ENCODE measurements at places on chromosomes 3 and 15.

DNA sequence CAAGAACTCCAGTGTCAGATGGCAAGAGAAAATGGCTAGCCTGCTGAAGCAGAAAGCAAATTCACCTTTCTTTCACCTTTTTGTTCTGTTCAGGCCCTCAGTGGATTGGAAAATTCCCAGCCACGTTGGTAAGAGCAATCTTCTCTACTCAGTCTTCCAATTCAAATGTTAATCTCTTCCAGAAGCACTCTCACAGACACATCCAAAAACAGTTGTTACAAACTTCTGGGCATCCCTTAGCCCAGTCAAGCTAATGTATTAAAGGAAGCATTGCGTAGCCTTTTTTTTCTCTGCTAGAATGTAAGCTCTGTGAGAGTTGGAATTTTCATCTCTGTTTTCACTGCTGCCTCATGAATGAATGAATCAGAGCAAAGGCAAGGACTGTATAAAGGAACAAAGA, 109.2 kb upstream of the ROBO2 start:
- no peak for DNase-seq

DNA sequence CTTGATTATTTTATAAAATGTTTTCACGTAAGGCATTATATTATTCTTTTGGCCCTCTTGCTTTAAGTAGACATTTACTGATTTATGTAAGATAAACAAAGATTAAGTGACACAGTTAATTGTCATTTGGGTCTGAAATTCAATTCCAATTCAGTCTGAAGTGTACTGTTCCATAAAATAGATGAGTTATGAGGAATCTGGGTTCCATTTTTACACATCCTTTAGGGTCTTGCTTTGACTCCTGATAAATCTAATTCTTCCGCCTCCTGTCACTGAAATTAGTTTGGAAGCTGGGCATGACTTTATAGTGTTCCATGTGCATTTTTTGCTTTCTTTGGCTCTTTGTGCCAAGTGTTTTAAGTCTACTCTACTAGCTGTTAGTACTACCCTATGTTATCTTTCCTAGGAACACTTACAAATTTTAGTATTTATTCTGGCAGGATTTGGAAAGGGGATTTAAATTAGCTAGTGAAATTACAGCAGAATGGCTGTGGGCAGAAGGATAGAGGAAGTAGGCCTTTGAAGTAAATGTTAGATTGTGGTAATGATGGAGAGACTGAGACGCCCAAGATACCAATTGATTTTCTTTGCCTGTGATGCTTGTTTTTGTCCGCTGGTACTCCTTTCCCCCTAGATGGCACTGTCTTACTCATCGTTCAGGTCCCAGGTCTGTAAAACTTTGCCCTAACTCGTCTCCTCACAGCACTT, 14.3 kb downstream of the ARL8B start:
- DNase-seq, result no peak

DNA sequence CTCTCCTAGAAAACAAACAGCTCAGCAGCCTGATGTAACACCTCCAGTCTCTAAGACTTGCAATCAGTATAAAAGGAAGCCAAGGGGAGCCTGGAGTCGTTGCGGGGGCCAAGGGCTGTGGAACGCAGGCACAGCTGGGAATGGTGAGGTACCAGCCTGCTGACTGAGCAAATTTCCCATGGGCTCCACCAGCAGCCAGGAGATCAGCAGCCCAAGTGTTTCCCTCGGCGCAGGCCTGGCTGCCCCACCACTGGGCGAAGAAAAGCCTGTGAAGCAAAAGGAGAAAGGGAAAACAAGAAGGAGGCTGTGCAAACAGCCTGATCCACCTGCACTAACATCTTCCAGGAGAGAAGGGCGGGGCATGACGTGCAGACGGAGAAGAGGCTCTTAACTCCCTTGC, 155.3 kb downstream of the SHQ1 start:
- DNase-seq, result no peak

DNA sequence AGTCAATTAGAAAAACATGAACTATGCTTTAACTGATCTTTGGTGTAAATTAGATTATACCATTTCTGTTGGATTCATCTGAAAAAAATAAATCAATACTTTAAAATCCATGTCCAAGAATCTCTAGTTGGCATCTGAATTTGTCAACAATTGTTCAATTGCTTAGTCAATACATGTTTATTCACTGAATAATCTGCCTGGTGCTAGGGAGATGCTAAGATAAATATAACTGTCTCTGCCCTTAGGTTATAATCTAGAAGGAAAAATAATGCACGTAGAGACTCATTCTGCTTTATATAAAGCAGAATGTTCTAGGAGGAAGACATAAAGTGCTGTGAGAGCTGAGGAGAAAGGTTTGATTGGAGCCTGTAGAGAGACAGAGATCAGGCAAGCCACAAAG, 537.2 kb upstream of the IL12A start:
- DNase-seq, result no peak

- no peak for DNase-seq
Measured at GRCh38 chr3:178397836-178398235, 138.4 kb upstream of the KCNMB2 start.

DNA sequence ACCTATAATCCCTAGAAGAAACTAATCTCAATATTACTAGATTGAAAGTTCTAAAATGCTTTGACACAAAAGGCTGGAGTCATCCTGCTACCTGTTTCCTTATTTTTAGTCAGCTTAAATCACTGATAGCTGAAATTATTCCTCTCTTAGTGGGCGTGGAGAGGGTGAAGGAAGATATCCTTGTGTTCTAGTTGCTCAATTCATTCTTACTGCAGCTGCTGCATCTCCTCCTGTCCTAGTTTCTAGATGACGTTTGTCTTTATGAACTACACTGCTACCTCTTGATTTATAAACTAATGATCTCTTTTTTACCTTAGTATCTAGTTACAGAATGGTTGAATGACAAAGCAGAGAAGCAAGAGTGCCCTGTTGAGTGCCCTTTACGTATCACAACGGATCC, 50.7 kb downstream of the SETD5 start:
- no peak for DNase-seq
